ENCODE measurements at places on chromosomes 11 and 22. TPM values are rescaled to one million over a fixed set of nuclear protein-coding genes. Genes with fewer than 3 reads are reported as not detected.

- DNase-seq: no peak
Observed at GRCh38 chr11:74437441-74438042, 29.8 kb downstream of the KCNE3 start.

- no peak for DNase-seq
Observed at GRCh38 chr11:61488651-61489291, 19.8 kb upstream of the LRRC10B start.

DNA sequence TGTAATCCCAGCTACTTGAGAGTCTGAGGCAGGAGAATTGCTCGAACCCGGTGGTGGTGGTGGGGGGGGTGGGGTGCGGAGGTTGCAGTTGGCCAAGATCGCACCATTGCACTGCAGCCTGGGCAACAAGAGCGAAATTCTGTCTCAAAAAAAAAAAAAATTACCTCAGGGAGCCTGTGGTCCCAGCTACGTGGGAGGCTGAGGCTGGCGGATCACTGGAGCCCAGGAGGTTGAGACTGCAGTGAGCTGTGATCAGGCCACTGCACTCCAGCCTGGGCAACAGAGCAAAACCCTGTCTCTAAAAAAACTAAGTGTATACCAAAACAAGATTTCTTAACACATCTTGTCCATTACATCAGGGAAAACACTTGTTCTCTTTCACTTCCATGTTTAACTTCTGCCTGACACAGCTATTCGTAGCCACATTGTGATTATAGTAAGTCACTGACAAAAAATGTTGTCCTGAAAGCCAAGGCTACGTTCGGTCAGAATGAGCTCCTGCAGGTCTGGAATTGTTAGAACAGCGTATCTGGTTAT, 1.4 kb downstream of the TMEM80 start:
- no peak for DNase-seq

KRTAP5-8 gene
- total RNA-seq: not detected

UQCC3 gene
- total RNA-seq: 17.9 TPM

ADAMTS8 gene
- 0.07 TPM for total RNA-seq

SCN3B gene
- 0.05 TPM for total RNA-seq

BIRC3 gene
- 4.7 TPM for total RNA-seq
